ENCODE measurements at places on chromosomes 7 and 10. TPM values are rescaled to one million over a fixed set of nuclear protein-coding genes. Genes with fewer than 3 reads are reported as not detected.

IDI2 gene
- total RNA-seq = not detected

CCNJ gene
- 7.8 TPM for total RNA-seq

PLAU gene
- total RNA-seq = not detected

CAV1 gene
- 1.5 TPM for total RNA-seq

GBX1 gene
- total RNA-seq = not detected

HIF1AN gene
- 39.0 TPM for total RNA-seq

NPSR1 gene
- total RNA-seq = not detected

HYAL4 gene
- not detected for total RNA-seq

ERVW-1 gene
- not detected for total RNA-seq

FAM25A gene
- total RNA-seq = not detected

GARIN1A gene
- total RNA-seq = 0.30 TPM

SH2D4B gene
- total RNA-seq = 0.18 TPM

COL13A1 gene
- total RNA-seq = not detected

PTPN20 gene
- total RNA-seq = 2.6 TPM

ATP6V0E2 gene
- 59.2 TPM for total RNA-seq

PRDX3 gene
- total RNA-seq = 249 TPM

PHKG1 gene
- 1.1 TPM for total RNA-seq

PIK3CG gene
- 28.8 TPM for total RNA-seq

GDF10 gene
- total RNA-seq = 4.1 TPM

PVRIG gene
- total RNA-seq = 33.4 TPM

RARRES2 gene
- not detected for total RNA-seq

INA gene
- 0.38 TPM for total RNA-seq

STOX1 gene
- total RNA-seq = 0.64 TPM

PON3 gene
- 0.32 TPM for total RNA-seq

PPP1R3A gene
- not detected for total RNA-seq

GRID2IP gene
- total RNA-seq = 0.06 TPM

CBX3 gene
- total RNA-seq = 370 TPM

MYO3A gene
- 0.74 TPM for total RNA-seq

HTRA1 gene
- not detected for total RNA-seq

WDR86 gene
- not detected for total RNA-seq

OPN1SW gene
- total RNA-seq = not detected

GPNMB gene
- 1.8 TPM for total RNA-seq

PNPLA8 gene
- total RNA-seq = 14.8 TPM

CELF2 gene
- total RNA-seq = 137 TPM

FEZF1 gene
- not detected for total RNA-seq

ZNF746 gene
- 16.4 TPM for total RNA-seq

All from activated naive CD8-positive, alpha-beta T cell treated with anti-CD3 and anti-CD28 coated beads for 36 hours (primary cell).